ENCODE measurements at places on chromosomes 11 and 22. TPM values are rescaled to one million over a fixed set of nuclear protein-coding genes. Genes with fewer than 3 reads are reported as not detected.

The PTPRCAP gene
- 0.84 TPM for total RNA-seq

The MRGPRE gene
- not detected for total RNA-seq

The CHST1 gene
- total RNA-seq, result 6.7 TPM

The ABCC8 gene
- 1.3 TPM for total RNA-seq

The NOX4 gene
- total RNA-seq, result 3.1 TPM

GRCh38 chr11:125062931-125063428, at the start of gene SLC37A2:
TSS of gene SLC37A2 (plus strand) at chr11:125063305. CDS start at chr11:125063368, 63 bp downstream.
- H3K27ac ChIP-seq, result peak within 1 kb of the TSS; percentile 1
- peak within 1 kb of the TSS; percentile 57 for H3K4me3 ChIP-seq
- DNase-seq, result peak; percentile 69
- H3K27me3 ChIP-seq, result peaks cover 38% of the 10 kb centered on the region

DNA sequence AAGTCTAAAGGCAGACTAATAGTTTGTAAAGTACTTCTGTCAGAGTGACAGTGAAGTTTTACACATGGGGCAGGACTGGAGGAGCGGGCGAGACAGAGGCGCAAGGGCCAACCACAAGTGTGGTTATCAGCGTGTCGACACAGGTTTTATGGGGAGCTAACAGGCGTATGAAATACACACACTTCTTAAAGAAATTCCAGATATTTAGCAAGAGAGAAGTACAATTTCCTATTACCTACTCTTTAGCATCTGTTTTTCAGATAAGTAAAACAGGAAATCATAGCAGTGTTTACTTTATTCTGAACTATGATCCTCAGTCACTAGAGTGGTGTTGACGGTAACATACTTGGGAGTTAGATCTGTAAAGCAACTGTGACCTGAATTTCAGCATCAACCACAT, 22.5 kb downstream of the VSIG10L2 start:
- H3K4me3 ChIP-seq, result no peak overlapping the region
- no peak overlapping the region for H3K27ac ChIP-seq
- peaks cover 11% of the 10 kb centered on the region for H3K36me3 ChIP-seq

GRCh38 chr11:64107303-64107702, 58.6 kb downstream of the MACROD1 start:
- H3K4me3 ChIP-seq, result no peak overlapping the region
- DNase-seq, result no peak
- peaks cover 7% of the 10 kb centered on the region for H3K36me3 ChIP-seq
- H3K27me3 ChIP-seq, result no peaks in the 10 kb centered on the region
- no peak overlapping the region for H3K27ac ChIP-seq

GRCh38 chr11:9535189-9535781, 38.2 kb upstream of the WEE1 start:
- no peak overlapping the region for H3K4me3 ChIP-seq
- no peaks in the 10 kb centered on the region for H3K36me3 ChIP-seq
- no peaks in the 10 kb centered on the region for H3K4me1 ChIP-seq
- H3K27ac ChIP-seq, result no peak overlapping the region
- peak; percentile 46 for DNase-seq

- no peak overlapping the region for H3K4me3 ChIP-seq
- peaks cover 47% of the 10 kb centered on the region for H3K36me3 ChIP-seq
- DNase-seq, result no peak
- H3K27ac ChIP-seq, result no peak overlapping the region
- no peaks in the 10 kb centered on the region for H3K27me3 ChIP-seq
Measured at GRCh38 chr11:69663326-69663725, 11.8 kb downstream of the LTO1 start.

DNA sequence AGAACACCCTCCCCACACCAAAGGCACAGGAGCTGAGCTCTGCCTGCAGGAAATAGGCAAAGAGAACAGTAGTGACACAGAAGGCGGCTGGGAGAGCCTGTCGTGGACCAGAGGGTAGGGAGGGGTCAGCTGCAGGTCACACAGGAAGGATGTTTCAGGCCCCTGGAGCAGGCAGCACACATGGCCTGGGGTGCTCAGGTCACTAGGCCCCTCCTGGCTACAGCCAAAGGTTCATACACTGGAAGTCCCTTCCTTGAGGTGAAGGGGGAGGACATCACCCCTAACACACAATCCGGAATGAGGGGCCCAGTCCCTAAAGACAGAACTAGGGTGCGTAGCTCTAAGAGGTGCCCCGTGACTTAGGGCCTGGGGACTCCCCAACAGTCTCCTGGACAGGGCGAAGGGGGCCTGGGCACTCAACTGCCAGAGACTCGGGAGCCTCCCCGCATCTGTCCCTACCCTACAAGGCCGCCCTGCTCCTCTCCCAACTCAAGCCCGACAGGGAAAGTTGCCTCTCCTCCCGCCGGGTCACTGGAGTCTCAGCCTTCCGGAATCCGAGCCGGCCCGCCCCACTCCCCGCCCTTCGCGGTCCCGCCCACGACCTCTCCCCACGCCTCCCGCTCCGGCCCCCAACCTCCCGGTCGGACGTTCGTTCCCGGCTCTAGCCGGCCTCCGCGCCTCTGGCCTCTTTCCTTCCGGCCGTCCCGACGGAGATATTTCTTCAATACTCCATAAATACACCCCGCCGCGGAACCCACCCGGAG, at the start of gene CYB5R2:
CYB5R2 (minus strand) TSS at position 541 of the 764 bp plus-strand sequence. CDS start 675 bp downstream, outside the sequence.
- peaks cover 26% of the 10 kb centered on the region for H3K27me3 ChIP-seq
- H3K27ac ChIP-seq, result peak within 1 kb of the TSS; percentile 67
- peaks cover 8% of the 10 kb centered on the region for H3K36me3 ChIP-seq
- H3K4me3 ChIP-seq, result peak within 1 kb of the TSS; percentile 47
- DNase-seq, result peak; percentile 88

DNA sequence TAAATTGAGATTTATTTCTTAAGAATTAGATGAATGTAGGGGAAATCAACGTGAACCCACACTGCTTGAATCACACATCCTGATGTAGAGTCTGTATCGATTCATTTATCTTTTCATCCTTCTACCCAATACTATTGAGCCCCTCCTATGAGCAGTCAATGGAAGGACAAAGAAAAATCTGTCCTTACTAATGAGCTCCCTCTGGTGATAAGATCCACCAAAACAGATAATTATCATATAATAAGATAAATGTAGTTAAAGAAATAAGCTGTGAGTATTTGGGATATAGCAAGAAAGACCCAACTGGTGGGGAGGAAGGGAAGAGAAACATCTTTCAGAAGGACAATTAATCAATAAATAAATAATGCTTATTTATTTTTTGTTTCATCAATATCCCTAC, 385.1 kb upstream of the CCDC90B start:
- H3K36me3 ChIP-seq, result no peaks in the 10 kb centered on the region
- DNase-seq, result no peak
- no peak overlapping the region for H3K4me3 ChIP-seq
- H3K27ac ChIP-seq, result no peak overlapping the region
- H3K27me3 ChIP-seq, result no peaks in the 10 kb centered on the region

GRCh38 chr11:38272376-38272775, 1674.3 kb upstream of the RAG2 start:
- no peak overlapping the region for H3K4me3 ChIP-seq
- DNase-seq, result peak; percentile 56
- H3K4me1 ChIP-seq, result no peaks in the 10 kb centered on the region
- no peaks in the 10 kb centered on the region for H3K27me3 ChIP-seq
- no peak overlapping the region for H3K27ac ChIP-seq
- H3K36me3 ChIP-seq, result no peaks in the 10 kb centered on the region

DNA sequence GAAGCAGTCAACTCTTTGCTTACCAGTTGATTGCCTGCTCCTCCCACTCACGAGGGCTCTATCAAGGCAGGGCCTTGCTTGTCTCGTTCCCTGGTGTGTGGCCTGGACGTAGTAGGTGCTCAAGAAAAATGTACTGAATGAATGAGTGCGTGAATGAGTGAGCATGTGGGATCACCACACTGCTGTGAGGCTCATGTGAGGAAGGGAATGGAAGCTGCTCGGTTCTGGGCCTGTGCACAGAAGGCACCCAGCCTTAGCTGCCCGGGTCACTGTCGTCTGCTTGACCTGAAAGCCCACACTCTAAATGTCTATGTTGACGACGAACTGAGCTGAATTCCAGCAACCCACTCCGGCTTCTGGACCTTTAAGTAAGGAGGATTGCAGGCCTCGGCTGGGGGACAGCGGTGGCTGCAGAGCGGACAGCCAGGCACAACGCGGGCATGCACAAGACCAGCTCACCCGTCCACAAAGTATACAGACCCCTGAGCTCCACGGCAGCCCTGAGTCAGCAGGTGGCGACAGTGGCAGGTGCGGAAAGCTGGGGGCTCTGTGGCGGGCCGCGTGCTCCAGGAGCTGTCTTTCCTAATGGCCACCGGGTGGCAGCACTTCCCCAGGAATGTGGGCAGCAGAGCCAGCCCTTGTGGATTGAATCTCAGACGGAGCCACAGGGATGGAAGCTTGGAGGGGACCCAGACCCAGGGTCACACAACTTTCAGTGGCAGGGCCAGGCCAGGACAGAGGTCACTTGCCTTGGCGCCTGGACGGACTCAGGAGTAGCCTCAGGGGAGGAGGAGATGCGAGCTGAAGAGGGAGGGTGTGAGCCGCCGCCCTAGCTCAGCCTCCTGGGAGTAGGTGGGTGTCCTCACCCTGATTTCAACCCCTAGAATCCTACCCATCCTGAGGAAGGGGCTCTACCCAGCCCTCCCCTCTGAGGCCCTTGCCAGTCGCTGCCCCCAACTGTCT, 5.0 kb upstream of the PICK1 start:
- H3K27ac ChIP-seq, result no peak overlapping the region
- no peak overlapping the region for H3K4me3 ChIP-seq
- DNase-seq, result peak; percentile 88
- peaks cover 2% of the 10 kb centered on the region for H3K27me3 ChIP-seq

GRCh38 chr22:30253205-30253852, 6.8 kb upstream of the LIF start:
- DNase-seq, result peak; percentile 85
- H3K4me3 ChIP-seq, result no peak overlapping the region
- peak overlapping the region; percentile 65 for H3K27ac ChIP-seq
- peaks cover 16% of the 10 kb centered on the region for H3K27me3 ChIP-seq
- H3K4me1 ChIP-seq, result peaks cover 61% of the 10 kb centered on the region
- H3K36me3 ChIP-seq, result no peaks in the 10 kb centered on the region

GRCh38 chr22:41862530-41863266, 29.8 kb downstream of the SREBF2 start:
- peaks cover 9% of the 10 kb centered on the region for H3K4me1 ChIP-seq
- DNase-seq, result no peak
- H3K27me3 ChIP-seq, result no peaks in the 10 kb centered on the region
- peaks cover 14% of the 10 kb centered on the region for H3K36me3 ChIP-seq

DNA sequence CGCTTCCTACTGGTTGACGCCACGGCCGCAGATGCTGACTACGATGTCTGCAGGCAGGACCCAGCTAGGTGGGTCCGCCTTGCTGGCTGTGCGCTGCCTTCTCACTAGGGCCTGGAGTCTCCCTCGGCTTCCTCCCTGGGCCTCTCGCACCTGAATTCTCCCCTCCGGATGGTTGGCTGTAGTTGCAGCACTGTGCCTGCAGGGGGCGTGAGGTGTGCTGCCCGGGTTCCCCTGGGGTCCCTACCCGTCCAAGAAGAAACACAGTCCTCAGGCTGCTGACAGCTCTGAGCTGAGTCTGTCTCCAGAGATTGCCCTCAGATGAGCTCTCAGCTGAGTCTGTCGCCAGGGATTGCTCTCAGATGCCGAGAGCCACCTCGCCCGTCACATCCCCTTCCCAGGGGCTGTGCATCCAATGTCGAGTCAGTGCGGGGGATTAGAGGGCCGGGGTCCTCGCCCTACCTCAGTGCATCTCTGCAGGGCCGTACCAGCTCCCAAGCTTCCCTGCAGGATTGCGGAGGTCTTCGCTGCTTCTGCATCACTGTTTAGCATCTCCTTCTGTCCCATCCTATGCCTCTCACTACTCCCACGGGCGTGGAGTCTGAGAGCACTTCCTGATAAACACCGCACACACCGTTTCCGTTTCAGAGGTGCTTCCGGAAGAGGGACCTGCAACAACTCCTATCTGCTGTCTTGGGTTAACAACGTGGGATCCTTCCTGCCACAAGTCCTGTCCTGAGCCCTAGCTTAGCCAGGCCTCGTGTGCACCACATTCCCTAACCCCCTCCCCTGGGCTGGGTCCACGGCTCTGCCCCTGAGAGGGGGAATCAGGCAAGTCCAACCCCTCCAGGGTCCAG, 196.9 kb downstream of the CSNK2A3 start:
- H3K4me1 ChIP-seq, result peaks cover 4% of the 10 kb centered on the region
- H3K36me3 ChIP-seq, result no peaks in the 10 kb centered on the region
- no peak overlapping the region for H3K4me3 ChIP-seq
- DNase-seq, result no peak
- no peaks in the 10 kb centered on the region for H3K27me3 ChIP-seq

DNA sequence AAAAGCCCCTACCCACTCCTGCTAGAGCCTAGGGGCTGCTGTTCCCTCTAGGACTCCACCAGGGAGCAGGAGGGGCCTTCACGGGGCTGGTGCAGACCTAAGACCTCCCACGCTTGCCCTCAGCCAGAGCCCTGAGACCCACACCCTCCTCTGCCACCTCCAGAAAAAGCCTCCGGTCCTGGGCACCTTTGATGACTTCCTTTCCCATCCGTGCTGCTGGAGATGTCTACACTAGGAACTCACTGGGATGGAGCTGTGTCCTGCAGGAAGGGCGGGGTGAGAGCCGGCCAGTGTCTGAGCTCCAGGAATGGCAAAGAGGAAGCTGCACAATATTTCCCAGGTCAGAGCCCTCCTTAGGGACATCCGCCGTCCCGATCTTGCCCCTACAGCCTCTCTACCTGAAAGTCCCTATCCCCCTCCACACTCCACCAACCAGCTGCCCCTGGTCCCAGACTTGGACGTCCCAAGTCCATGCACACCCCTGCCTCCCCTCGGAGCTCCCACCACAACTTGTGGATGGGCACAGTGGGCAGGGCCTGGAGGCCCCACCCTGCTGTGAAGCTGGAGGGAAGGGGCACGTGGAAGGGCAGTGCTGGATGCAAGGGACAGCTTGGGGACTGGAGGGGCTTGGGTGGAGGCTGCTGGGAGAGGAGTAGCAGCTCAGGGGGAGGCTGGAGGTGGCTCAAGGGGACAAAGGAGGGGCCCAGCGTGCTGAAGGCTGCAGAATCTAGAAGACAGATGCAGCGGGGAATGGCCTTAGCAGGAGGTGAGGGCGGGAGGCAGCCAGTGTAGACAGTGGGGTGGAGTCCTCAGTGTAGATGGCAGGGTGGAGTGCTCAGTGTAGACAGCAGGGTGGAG, 13.5 kb upstream of the LRP5 start:
- peaks cover 23% of the 10 kb centered on the region for H3K4me1 ChIP-seq
- no peaks in the 10 kb centered on the region for H3K27me3 ChIP-seq
- no peak for DNase-seq
- H3K27ac ChIP-seq, result no peak overlapping the region

- H3K27me3 ChIP-seq, result peaks cover 9% of the 10 kb centered on the region
- no peak for DNase-seq
- no peaks in the 10 kb centered on the region for H3K36me3 ChIP-seq
- no peak overlapping the region for H3K4me3 ChIP-seq
- H3K27ac ChIP-seq, result no peak overlapping the region
- no peaks in the 10 kb centered on the region for H3K4me1 ChIP-seq
Measured at GRCh38 chr11:71182791-71183677, 69.3 kb downstream of the SHANK2 start.
